ENCODE measurements at places on chromosomes 7 and 10.

DNA sequence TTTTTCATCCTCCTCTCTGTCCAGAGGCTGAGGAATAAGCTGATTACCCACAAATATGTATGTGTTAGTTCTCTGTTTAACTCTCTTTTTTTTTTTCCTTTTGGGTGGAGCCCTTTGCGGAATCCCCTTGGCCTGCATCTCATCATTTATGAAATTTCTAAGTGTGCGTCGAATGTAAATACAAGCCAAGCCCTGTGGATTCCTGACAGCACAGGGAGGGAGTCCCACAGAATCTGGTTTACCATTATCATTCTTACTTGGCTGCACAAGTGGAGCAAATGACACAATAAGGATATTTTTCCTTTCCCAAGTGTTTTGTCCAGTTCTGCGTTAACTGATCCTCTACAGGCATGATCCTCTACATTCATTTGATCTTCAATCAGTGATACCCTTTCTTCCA lies 11.4 kb downstream of the STK31 start:
- no peak for DNase-seq

GRCh38 chr7:47968847-47969774 lies 10.3 kb downstream of the HUS1 start:
- peak; percentile 87 for DNase-seq

GRCh38 chr10:12022580-12023257 lies 19.9 kb downstream of the UPF2 start:
- no peak for DNase-seq

- DNase-seq = no peak
Observed at GRCh38 chr7:46139079-46139478, 218.0 kb upstream of the IGFBP3 start.

DNA sequence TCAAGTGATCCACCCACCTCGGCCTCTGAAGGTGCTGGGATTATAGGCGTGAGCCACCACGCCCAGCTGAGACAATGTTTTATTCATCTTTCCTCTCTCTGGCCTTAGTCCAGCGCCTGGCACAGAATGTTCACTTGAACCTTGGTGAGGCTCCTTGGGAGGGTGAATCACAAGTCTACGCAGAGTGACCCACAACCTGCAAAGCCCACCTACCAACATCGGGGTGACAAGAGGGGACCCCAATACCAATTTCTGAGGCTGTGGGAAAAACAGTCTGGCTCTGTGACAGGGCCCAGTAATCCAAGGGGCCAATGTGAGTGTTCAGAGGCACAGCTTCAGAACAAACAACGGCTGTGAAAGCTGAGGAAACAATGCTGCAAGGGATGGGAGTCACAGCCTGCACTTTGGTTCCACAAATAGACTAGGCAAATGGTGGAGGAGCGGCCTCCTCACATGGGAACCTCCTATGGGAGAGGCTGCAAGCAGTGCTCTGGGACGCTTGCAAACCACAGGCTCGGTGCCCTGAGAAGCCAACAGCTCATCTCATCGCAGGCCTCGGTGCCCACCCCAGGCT lies 5.6 kb upstream of the MALSU1 start:
- DNase-seq = no peak

DNA sequence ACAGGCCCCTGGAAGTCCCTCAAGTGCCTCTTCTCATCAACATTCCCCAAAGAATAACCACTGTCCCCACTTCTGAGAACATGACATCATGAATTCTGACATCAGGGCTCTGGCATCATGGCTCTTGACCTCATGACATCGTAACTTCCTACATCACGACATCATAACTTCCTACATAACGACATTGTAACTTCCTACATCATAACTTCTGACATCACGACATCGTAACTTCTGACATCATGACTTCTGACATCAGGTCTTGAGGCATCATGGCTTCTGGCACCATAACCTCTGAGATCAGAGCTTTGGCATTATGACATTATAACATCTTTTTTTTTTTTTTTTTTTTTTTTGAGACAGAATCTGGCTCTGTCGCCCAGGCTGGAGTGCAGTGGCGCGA lies 66.7 kb upstream of the FAM20C start:
- DNase-seq = no peak

GRCh38 chr7:21367081-21367480 lies 60.8 kb upstream of the SP4 start:
- no peak for DNase-seq

GRCh38 chr7:157560258-157560654 lies 223.5 kb downstream of the DNAJB6 start:
- DNase-seq = no peak

- no peak for DNase-seq
Observed at GRCh38 chr7:46484906-46485305, 563.8 kb upstream of the IGFBP3 start.

DNA sequence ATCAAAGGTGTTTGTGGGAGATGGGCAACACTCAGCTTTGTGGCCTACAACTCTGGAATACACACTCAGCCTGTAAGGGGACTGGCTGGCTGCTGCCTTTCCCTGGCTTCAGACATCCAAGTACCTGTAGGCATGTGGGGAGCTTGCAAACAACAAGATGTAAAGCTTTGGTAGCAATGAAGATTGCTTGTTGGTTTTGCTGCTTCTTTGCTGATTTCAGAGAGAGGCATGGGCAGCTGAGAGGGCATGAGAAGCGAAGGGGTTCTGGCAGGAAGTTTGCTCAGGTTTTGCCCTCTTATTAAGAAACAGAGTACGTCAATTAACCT lies 434.8 kb downstream of the LRMDA start:
- DNase-seq = no peak

GRCh38 chr7:34567906-34568305 lies 90.1 kb upstream of the NPSR1 start:
- no peak for DNase-seq

DNA sequence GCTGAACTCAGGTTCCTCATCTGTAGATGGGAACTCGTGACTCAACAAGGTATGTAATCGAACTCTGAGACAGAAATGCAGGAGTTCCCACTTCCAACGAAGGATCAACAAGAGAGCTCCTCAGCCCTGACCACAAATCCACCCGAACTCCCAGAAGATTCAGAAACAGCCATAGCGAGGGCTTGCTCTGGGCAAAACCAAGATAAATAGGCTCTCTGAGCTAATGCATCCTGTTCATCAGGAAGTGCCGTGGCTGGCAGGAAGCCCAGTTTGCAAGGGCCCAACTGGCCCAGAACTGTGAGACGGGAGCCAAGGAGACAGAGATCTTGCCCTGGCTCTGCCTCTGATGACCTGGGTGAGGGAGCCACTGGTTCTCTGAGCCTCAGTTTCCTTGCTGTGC lies 141.7 kb upstream of the PFKP start:
- peak; percentile 40 for DNase-seq

DNA sequence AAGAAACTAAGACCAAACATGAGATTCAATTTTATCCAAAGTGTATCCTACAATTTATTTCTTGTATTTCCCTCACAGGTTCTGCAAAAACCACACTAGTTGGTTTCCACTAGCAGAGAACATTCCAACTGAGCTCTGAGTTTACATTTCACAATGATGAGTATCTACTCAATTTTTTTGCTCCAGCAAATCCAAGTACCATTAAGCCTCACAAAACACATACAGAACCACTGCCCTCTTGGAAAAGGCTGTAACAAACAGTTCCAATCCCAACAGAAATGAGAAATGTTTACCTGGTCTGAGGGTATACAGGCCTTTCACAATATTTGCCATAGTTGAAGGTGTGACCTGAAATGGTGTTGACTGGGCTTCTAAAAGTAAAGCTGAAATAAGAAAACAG lies 59.9 kb downstream of the CACUL1 start:
- DNase-seq = no peak

- DNase-seq = no peak
Observed at GRCh38 chr10:114328441-114328812, 75.9 kb downstream of the AFAP1L2 start.

- DNase-seq = no peak
Observed at GRCh38 chr7:38600741-38601140, 30.4 kb downstream of the AMPH start.

GRCh38 chr10:35451151-35452016 lies 115.1 kb downstream of the CCNY start:
- DNase-seq = no peak

GRCh38 chr7:91566402-91566732 lies 302.1 kb downstream of the FZD1 start:
- no peak for DNase-seq

DNA sequence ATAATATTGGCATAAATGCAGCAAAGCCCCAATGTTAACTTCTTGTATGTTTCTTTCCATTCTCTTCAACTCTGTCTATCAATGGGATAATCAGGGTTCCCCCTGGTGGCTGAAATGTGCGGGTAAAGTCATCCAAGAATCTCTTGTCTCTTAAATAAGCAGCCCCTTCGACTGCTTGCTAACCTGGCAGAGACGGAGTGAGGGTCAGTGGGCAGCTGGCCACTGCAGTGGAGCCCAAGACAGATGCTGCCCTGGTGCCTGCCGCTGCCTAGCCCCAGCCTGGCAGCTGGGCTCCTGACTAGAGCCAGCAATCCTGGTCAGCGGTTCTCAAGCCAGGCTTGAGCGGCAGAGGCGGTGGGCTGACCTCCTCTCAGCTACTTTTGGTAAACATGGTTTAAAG lies 248.9 kb downstream of the COBL start:
- peak; percentile 67 for DNase-seq

- no peak for DNase-seq
Observed at GRCh38 chr7:78149787-78150186, 351.2 kb downstream of the PHTF2 start.

- DNase-seq = peak; percentile 25
Observed at GRCh38 chr10:102040305-102041050, 15.5 kb downstream of the ARMH3 start.

DNA sequence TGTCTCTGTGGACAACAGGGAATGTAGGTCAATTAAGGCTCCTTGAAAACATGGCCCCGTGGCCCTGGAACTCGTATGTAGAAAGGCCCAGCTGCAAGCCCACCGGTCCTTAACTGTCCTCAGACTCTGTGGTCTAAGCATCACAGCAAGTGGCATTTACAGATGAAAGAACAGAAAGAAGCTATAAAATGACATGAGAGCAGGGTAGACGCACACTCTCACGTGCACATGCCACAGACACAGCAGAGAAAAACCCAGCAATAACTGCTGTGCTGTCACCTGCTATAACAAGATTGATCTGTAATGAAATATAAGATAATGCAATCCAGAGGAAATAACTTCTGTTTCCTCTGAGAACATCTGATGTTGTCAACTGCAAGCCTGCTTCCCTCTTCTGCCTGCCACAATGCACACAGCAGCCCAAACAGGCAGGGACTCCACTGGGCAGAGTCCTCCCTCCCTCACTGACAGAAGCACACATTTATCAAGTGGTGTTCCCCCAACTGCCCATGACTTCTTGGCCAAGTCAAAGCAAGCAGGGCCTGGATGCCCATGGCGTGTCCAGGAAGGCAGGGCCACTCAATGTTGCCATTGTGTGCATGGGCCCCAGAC lies 63.9 kb downstream of the GFRA1 start:
- no peak for DNase-seq

DNA sequence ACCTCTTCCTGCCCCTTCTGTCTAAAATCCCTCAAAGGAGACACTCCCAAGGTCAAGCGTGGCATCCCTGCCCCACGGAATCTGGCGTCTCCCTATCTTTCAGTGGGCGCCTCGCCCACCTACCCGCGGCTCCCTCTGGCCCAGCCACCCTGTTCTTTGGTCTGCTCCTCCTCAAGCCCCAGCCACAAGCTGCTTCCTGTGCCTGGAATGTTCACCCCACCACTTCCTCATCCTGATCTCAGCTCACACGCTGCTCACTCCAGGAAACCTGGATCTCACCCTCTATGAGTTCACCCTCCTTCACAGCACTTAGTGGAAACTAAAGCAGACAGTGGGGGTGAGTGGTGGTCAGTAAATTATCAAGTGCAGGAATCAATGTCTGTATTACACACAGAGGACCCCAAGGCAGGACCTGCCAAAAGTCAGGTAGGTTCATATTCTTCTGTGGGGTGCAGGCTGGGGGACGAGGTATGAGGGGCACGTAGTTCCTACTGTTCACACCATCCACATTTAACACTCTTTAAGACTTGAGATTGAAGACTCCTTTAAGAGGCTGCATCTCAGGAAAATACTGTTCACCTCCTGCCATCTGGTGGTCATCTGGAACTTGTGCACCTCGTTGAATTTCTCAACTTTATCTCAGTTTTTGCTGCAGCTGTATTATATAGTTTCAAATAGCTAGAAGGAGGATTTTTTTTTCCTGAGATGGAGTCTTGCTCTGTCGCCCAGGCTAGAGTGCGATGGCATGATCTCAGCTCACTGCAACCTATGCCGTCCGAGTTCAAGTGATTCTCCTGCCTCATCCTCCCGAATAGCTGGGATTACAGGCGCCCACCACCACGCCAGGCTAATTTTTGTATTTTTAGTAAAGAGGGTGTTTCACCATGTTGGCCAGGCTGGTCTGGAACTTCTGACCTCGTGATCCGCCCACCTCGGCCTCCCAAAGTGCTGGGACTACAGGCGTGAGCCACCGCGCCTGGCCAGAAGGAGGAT lies 166.6 kb downstream of the ARHGAP21 start:
- DNase-seq = no peak

DNA sequence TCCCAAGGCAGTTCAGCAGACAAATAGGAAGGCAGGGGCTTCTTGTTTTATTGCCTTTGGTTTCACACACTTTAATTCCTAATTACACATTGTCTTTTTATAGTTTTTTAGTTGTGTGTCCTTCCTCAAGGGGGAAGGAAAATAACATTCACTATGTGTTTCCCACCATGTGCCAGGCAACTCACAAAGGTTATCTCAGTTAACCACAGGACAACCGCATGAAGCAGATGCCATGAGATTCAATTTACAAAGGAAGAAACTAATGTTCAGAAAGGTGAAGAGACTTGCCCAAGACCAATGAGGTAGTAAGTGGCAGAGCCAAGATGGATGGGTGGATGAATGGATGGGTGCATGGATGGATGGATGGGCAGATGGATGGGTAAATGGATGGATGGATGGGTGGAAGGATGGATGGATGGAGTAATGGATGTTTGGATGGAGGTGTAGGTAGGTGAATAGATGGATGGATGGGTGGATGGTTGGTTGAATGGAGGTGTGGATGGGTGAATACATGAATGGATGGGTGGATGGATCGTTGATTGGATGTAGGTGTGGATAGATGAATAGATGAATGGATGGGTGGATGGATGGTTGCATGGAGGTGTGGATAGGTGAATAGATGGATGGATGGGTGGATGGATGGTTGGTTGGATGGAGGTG lies 77.9 kb downstream of the ARHGAP22 start:
- no peak for DNase-seq

GRCh38 chr7:133419041-133419440 lies 166.2 kb downstream of the EXOC4 start:
- DNase-seq = no peak

DNA sequence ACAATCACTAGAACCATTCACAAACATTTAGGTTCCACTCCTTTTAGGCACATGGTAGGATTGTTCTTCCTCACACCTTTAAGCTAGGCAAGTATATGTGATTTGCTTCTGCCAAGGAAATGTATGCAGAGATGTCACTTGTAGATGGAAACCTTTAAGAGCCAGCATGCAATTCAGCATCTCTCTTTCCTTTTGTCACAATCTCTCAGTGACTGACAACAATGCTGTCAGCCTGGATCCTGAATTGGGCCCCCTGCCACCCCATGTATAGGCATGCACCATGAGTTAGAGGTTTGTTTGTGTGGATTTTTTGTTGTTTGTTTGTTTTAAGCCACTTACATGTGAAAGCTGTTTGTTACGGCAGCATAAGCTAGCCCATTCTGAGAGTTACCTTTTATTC lies 169.6 kb upstream of the PDE1C start:
- DNase-seq = no peak

- no peak for DNase-seq
Observed at GRCh38 chr10:36073796-36074345, 431.8 kb upstream of the FZD8 start.
